ENCODE measurements at places on chromosomes 4 and X.

GRCh38 chrX:9707306-9708033, 58.2 kb downstream of the GPR143 start:
- no peak for DNase-seq
- H3K4me1 ChIP-seq: no peaks in the 10 kb centered on the region
- H3K27me3 ChIP-seq: no peaks in the 10 kb centered on the region
- no peak overlapping the region for H3K27ac ChIP-seq
- no peak overlapping the region for H3K4me3 ChIP-seq

GRCh38 chr4:140343303-140343702, 30.1 kb upstream of the SCOC start:
- no peak overlapping the region for H3K4me3 ChIP-seq
- no peak overlapping the region for H3K27ac ChIP-seq
- no peak for DNase-seq

GRCh38 chr4:26217961-26218676, 102.7 kb upstream of the RBPJ start:
- no peak for DNase-seq
- peaks cover 24% of the 10 kb centered on the region for H3K4me1 ChIP-seq
- no peaks in the 10 kb centered on the region for H3K27me3 ChIP-seq
- no peaks in the 10 kb centered on the region for H3K36me3 ChIP-seq
- H3K27ac ChIP-seq: no peak overlapping the region

DNA sequence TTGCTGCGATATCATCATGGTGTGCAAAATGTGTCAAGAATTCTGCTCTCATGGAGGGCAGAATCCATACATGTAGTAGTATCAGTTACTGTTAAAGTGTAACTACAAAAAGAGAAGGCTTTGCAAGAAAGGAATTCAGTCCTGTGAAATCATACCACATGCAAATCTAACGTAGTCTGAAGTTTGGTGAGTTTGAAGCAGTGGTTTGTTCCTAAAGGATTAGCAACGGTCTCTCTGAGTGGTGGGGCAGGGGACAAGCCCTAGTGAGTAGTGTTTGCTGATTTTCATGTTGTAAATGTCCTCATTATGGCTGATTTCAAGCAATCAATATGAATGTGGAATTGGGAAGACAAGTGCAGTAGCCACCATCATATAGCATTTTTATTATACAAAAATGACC, 47.1 kb upstream of the CLNK start:
- H3K27ac ChIP-seq: no peak overlapping the region
- no peaks in the 10 kb centered on the region for H3K36me3 ChIP-seq
- no peaks in the 10 kb centered on the region for H3K4me1 ChIP-seq
- H3K27me3 ChIP-seq: no peaks in the 10 kb centered on the region
- H3K4me3 ChIP-seq: no peak overlapping the region
- DNase-seq: no peak

GRCh38 chr4:122980860-122981259, 58.5 kb upstream of the NUDT6 start:
- H3K4me1 ChIP-seq: no peaks in the 10 kb centered on the region
- DNase-seq: no peak
- no peak overlapping the region for H3K27ac ChIP-seq
- H3K36me3 ChIP-seq: peaks cover 4% of the 10 kb centered on the region

DNA sequence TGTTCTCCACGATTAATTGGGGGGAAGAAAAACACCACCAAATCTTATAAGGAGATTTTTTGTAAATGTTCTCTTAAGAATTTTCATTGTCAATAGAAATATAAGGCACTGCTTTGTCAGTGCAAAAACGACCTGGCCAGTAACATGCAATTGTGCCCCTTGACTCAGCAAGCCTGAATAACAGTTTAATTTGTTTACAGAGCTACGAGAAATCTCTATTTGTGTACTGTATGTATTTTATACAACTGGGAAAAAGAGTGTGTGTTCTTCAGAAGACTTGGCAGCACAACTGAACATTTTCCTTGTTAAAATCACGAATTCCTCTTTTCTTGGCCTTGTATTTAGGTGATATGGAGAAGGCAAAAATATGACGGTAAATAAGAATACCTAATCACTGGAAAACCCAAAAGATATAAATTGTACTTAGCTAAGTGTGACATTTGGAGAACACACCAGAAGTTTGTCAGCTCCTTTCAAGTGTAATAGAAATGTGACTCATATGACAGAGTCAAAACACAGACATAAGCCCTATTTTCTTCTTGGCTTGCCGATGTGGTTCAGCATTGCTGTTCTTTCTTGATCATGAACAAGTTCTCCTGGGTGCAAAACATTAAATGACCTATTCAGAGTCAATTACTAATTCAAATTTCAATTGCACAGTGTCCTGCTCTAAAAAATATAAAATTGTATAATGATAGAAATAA, 945.0 kb upstream of the INTU start:
- no peak overlapping the region for H3K27ac ChIP-seq
- no peak overlapping the region for H3K4me3 ChIP-seq
- peak; percentile 19 for DNase-seq
- no peaks in the 10 kb centered on the region for H3K36me3 ChIP-seq
- H3K27me3 ChIP-seq: no peaks in the 10 kb centered on the region

DNA sequence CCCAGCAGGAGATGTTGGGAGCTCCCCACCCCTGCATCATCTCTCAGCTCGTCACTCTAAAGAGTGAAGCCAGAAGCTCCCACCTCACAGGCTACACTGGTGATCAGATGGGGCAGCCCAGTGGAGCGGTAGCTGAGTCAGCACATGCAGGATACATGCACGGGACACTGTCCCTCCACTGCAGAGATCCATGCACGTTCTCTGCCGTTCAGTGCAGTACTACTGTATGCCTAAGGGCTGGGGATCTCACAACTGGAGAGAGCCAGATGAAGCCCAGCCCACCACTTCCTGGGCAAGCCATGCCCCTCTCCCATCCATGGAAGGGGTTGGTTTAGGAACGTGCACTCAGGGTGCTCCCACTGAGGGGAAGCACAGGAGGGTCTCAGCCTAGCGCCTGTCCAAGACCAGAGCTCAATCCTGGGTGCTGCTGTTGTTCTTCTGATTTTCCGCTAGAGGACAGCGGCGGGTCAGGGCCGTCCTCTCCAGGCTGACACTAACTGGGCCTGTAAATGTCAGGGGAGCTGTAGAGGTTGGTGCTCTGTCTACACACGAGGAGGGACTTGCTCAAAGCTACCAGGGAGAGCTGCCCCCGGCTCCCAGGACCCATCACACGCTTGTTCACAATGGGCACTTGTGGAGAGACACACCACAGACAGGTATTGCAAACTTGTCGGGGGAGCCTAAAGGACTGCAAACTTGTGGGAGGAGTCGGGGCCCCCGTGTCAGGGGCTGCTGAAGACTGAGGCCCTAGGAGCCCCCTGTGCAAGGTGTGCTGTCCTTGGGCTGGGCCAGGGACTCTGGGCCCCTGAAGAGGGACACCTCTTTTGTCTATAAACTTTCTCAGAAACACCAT, 18.2 kb upstream of the ABLIM2 start:
- no peaks in the 10 kb centered on the region for H3K36me3 ChIP-seq
- peaks cover 9% of the 10 kb centered on the region for H3K27me3 ChIP-seq
- no peak overlapping the region for H3K27ac ChIP-seq
- peak; percentile 31 for DNase-seq
- no peak overlapping the region for H3K4me3 ChIP-seq
- no peaks in the 10 kb centered on the region for H3K4me1 ChIP-seq

DNA sequence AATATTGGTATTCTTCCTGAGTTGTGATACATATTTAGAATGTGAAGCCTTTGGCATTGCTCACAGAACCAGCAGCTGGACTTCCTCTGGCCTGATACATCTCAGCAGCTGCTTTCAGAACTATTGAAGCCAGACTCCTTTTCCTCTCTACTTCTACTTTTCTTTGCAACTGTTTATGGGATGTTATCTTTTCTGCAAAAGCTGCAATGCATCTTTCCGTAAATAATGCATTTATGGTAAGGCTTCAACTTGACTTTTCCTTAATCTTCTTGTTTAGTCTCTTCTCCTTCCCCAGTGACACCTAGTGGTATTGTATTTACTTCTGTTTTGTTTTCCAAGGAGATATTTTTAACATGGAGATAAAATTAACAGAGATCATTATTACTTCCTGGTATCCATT, 1548.7 kb downstream of the PCDH7 start:
- H3K4me3 ChIP-seq: no peak overlapping the region
- DNase-seq: no peak
- no peaks in the 10 kb centered on the region for H3K4me1 ChIP-seq
- no peaks in the 10 kb centered on the region for H3K36me3 ChIP-seq

GRCh38 chr4:74751856-74752255, 42.5 kb downstream of the BTC start:
- H3K27me3 ChIP-seq: no peaks in the 10 kb centered on the region
- no peak for DNase-seq
- no peak overlapping the region for H3K4me3 ChIP-seq

DNA sequence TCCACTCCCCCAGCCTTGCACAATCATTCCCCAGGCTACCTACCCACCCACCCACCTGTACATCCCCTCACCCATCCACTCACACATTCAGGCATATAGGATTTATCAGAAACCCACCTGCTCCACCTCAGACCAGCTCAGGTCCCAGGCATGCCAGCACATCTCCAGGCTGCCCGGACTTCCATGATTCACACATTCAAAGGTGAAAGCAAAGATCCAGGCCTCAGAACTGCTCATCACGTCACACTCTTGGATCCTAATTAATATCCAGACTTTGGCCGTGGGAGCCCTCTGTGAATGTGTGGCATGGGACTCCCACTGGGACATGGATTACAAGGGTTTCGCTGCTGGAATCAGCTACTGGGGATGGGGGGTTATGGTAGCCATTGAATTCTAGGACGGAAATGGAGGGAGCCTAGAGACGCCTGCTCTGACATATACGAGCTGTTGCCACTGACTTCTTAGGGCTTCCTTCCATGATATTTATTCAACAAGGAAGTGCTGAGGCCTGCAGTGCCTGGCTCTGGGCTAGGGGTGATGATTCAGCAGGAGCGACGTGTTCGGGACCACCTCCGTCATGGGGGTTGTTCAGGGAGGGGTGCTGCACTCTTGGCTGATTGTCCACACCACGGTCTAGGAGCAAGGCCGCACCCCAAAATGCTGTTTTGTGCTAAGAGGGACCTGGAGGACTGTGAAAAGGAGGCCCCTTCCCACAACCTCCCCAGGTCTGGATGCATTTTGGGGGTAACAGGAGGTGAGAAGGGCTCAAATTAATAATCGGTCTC, 56.9 kb upstream of the ADRA2C start:
- H3K27me3 ChIP-seq: peaks cover 6% of the 10 kb centered on the region
- H3K4me3 ChIP-seq: no peak overlapping the region
- H3K36me3 ChIP-seq: no peaks in the 10 kb centered on the region
- no peak overlapping the region for H3K27ac ChIP-seq

Measured in astrocyte (in vitro differentiated cells and primary cell).